ENCODE measurements at places on chromosomes 5 and 9.

DNA sequence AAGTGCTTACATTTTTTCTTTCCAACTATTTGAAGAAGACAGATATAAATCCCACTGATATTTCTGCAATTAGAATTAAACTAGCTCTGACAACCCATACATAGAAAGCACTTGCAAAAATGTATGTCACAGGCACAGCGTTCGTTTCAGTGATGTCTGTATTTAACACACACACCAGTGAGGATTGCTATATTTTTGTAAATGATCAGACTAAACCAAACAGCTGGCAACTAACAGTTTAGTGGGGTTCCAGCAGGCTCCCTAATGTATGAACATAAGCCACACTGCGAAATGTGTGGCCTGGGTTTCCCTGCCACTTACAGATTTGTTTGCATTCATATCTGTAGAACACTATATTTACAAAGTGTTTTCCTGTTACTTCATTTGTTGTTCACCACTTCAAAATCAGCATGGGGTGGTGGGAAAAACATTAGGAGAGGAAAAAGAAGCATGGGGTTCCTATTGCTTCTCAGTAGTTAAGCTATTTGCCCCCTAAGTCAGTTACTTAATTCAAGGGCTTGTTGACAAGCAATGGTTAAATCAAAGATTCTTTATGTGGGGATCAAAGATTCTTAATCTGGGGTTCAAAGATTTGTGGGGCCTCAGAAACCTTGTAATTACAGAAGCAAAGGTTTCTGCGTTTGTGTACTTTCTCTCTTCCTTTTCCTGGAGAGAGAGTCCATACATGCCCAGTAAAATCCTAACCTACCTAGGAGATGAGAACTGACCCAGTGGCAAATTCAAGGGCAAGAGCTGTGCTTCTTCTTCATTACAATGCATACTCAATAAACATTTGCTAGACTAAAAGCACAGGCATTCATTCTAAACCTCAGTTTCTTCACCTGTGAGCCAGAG, 27.1 kb downstream of the ZNF608 start:
- no peak for DNase-seq

DNA sequence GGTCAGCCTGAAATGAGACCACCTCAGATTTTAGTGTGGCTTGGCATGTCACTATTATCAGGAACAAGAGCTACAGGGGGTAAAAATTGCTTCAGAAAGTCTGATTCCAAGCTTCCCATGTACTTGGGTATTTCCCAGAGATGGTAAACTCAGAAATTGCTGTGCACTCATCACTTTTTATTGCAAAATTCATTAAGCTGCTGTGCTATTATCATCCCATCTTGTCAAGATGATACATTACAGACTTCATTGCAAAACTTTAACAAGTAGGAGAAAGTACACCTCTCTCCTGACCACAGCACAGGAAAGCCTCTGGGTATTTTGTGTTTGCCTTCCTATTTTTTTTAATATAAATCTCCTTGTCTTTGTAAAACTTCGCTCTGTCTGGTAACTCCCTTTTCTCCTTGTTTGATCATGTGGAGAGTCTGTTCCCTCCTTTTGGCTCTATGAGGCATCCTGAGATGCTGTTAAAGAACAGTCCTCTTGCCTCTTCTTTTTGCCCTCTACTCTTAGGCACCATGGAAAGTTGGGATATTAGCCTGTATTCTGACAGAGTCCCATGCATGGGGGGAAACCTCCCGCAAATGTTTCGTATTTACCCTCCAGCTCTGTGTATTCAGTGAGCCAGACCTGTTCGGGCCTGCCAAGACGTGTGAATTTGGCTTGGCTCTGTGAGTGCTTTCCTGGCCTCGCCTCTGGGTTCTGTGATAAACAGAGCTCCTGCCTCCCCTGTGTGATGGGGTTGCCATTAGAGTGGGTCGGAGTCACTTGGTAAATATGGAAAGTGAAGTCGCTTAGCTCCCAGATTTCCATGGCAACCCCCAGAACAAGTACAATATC, 260.7 kb downstream of the NR3C1 start:
- DNase-seq: peak; percentile 49

DNA sequence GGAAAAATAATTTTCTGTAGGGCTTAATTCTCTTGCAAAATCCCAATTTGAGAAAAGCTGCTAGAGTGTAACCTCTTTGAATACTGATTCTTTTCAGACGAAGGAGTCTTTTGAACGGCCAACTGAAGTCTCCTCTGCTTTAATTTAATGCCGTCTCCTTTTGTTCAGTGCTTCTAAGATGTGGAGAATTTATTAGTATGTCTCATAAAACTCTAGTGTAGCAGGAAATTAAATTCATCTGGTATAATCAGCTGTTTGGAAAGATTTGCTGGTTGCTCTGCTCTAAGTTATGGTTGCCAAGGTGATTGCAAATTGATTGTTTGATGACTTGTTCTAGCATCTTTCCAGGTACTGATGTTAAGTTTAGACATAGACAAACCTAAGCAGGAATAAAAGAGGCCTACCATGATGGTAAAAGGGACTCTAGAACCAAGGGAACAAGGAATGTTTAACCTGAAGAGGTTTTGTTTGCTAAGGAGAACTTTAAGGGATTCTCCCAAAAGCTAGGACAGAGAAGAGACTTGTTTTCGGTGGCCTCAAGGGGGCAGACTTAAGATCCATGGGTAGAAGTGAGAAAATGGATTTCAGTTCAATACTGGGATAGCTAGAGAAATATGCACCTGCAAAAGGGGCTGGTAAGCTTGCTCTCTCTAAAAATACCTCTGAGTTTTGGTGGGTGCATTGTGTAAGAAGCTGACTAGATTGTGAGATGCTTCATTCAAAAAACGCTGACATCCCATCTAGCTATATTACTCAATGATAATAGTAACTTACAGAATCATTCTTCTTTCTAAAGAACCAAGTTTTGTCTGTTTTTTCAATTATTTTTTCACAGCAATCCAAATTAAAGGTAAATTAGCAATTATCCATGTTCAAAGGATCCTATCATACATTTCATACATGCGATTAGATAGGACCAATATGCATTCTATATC, 5.7 kb upstream of the ADRB2 start:
- peak; percentile 24 for DNase-seq

DNA sequence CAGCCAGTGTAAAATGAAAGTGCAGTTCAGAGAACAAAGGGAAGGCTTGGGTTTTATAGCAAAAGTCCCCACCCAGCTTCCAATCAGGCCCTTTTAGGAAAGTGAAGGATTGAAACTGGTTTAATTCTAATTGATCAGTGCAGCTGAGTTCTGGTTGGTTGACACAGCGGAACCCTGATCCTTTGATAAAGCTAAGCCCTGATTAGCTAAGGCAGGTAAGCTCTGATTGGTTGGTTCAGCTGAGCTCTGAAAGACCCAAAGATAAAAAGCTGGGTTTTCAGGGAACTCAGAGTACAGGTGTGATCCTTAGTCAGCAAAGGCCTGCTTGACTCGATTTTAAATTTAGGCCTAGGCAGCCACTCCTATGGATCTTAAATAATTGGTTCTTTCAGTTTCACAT, 70.8 kb upstream of the PRRC1 start:
- no peak for DNase-seq

DNA sequence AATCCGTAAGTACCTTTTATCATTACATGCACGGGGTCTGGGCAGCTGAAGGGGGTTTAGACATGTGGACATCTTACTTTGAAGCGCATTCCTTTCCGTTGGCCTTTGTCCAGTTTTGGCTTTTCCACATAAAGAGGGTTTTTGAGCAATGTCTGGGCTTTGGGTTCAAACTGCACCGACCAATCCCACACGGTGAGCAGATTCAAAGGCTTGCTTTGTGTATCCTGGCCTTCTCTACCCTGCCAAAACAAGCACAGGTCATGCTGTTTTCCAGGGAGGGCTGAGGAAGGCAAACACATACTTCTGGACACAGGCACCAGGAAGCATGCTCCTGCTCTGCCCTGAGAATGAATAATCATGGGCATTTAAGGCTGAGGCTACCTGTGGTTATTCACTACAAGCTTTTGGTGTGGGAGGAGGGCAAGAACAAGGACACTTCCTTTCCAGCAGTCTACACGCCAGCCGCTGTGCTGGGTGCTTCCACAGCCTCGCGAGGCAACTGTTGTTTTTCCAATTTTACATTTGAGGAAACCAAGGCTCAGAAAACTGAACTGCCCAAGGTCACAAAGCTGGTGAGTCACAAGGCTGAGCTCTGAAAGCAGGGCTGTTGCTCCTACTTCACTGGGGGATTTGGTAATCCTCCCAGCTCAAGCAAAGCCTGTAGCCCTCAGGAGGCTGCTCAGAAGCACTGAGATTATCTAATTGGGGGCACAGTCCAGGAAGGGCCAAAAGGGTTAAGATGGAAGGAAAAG, 59.8 kb upstream of the GOLPH3 start:
- DNase-seq: peak; percentile 41

DNA sequence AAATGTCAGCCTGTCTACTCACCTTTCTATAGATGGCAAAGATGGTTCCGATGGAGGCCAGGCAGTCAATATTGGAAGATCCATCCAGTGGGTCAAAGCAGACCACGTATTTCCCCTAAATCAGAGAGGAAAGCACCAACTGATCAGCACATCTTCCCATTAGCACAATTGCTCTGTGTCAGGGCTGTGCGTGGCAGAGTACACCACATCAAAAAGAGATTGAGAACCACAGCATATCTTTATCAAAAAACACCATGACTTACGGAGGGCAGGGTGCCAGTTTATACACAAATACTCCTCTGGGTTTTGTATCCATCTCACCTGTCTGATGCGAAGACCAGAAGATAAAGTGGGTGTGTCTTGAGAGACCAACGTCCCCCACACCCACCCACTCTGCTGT, 9.1 kb downstream of the FBP2 start:
- no peak for DNase-seq

GRCh38 chr9:12794101-12794799, 19.4 kb downstream of the LURAP1L start:
- DNase-seq: no peak

DNA sequence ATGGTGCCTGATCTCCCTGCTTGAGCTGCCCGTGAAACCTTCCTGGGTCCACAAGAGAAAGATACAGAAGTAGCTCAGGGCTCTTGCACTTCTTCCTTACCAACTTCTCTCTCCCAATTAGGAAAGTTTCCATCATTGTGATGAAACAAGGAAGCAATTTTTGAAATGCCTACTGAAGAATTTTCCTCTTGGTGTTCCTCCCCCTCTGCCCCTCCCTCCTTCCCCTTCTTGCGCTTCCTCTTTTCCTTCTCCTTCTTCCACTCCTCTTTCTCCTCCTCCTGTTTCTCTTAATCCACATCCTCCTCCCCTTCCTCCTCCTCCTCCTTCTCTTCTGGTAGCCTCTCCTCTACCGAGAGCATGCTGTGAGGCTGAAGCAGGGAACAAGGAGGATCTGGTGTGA, 36.3 kb upstream of the OTULINL start:
- no peak for DNase-seq

GRCh38 chr5:1521671-1522600, 1.8 kb downstream of the LPCAT1 start:
- DNase-seq: peak; percentile 86

- DNase-seq: peak; percentile 83
Measured at GRCh38 chr5:142830241-142831008, 60.2 kb downstream of the ARHGAP26 start.

- DNase-seq: peak; percentile 66
Measured at GRCh38 chr5:132456296-132456986, 34.1 kb downstream of the IRF1 start.

GRCh38 chr5:140882591-140882899, 621 bp downstream of the PCDHA13 start:
- DNase-seq: no peak

- peak; percentile 58 for DNase-seq
Measured at GRCh38 chr5:92687821-92688722, 892.9 kb downstream of the NR2F1-AS1 start.

DNA sequence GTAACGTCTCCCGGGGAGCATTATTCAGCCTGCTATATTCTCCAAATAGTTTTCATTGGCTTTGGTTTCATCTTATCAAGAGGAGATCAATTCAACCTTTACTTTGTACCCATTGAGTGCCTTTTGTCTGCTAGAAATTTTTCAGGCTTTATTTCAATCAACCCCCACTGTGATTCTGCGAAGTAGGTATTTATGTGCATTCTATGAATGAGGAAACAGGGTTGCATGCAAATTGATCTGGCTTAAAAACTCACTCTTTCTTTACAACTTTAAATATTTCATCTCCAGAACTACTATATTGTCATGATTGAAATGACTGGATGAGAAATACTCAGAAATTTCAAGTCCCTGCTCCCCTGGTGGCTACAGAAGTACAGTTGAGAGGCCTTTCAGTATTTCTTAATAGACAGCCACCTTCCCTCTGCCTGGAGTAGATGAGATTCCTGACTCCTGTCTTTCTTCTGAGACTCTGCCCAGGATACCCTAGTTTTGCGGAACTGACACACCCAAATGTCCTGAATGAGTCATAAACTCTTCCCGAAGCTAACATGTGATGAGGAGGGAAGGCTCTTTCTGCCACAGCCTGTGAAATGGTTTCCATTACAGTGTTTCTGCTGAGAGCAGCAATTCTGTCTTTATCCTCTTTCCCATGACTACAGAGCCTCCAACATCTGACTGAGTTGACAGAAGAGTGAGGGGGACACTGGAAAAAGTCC, 52.6 kb upstream of the TNC start:
- peak; percentile 83 for DNase-seq

GRCh38 chr9:8351436-8351835, 551.9 kb upstream of the DMAC1 start:
- no peak for DNase-seq

DNA sequence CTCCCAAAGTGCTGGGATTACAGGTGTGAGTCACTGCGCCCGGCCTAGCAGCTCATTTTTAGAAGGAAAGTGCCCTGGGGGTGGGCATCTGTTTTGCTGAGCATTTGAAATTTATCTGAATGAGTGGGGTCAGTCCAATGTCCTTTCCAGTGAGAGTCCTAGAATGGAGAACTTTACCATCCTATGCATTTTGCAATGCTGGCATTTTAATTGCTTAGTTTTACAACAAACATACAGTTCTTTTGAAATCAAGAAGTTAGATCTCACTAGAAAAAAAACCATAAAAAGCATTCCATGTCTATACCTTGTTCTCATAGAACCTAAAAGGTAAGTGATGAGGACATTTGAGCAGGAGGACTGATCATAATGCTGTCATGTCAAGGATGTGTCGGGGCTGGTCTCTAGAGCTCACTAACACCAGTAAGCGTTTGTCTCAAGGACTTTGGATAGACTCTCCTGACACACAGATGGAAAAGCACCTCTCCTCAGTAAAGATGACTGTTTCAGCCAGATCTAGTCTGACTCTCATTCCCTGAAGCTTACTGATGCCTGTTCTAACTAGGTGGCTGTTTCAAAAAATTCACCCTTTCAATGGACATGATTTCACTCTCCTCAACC, 83.9 kb downstream of the DCP2 start:
- DNase-seq: no peak

GRCh38 chr9:122263699-122264349, 816 bp downstream of the RBM18 start:
- DNase-seq: peak; percentile 0

GRCh38 chr5:170110403-170111087, 4.8 kb downstream of the FOXI1 start:
- DNase-seq: no peak

All from fibroblast of skin of right biceps (primary cell).